M059J (cell line): ENCODE measurements at places on chromosomes 2 and 18. TPM values are rescaled to one million over a fixed set of nuclear protein-coding genes. Genes with fewer than 3 reads are reported as not detected.
A peak's percentile ranks its signal among the peaks of the same experiment; 100 is the strongest.

Gene PCARE
- total RNA-seq: not detected in 2 replicates

DNA sequence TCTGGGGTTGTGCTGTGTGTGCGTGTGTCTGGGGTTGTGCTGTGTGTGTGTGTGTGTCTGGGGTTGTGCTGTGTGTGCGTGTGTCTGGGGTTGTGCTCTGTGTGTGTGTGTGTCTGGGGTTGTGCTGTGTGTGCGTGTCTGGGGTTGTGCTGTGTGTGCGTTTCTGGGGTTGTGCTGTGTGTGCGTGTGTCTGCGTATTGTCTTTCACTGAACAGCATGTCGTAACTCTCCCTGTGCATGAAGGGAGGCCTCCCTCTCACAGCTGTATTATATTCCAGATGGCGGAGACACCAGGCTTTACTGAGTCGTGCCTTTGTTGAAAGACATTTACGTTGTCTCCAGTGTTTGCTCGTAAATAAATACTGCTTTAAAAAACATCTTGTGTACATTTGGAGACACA, 5.9 kb downstream of the ACKR3 start:
- DNase-seq: no peak

- DNase-seq: peak; percentile 70
These were observed 45.3 kb downstream of the ACAA2 start for GRCh38 chr18:49768051-49768391.

DNA sequence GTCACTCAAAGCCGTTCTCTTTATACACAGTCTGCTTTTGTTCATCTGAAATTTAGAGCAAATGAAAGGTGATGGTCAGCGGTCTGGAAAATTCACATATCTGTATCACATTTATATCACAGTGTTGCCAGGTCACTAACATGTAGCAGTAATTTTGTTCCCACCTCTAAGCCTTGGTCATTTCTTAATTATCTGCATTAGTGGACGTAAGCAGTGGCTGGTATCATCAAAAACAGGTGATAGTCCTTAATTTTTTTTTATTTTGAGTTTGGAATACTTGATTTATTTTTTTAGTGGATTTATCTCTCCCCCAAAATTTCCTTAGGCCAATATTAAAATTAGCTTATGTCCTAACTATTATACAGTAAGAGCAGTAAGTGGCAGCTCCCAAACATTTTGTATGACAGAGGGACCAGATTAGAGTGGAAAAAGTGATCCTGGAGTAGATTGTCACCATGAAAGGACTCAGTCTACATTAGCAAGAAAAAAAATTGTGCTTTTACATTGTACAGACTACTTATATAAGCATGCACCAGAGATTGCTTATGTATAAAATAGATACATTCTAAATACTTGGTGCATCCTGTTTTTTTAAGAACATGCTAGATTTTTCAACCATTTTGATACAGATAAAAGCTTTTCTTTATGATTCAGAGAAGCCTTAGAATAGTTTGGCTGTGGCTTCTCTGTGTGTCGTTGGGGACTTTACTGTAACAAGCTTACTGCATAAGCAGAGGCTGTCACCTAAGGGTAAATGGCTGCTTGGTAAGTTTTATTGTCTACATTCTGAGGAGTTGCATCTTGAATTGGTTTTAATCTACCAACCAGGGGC, 65.0 kb downstream of the MAPRE2 start:
- DNase-seq: no peak

DNA sequence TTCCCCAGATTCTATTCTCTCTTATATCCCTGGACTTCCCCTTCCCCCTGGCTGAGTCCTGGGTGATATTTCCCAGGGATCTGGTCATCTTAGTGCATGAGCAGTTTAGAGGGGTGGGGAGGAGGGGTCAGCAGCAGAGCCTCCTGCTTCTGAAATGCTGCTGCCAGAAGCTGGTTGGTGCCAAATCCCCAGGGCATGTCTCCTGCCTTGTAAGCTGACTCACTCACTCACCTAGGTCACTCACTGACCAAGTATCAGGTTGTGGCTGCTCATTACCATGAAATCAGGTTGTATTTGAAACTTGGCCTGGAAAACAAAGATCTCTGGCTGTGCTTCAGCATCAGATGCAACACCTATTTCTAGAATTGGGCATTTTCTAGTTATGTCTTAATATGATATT, 14.3 kb downstream of the GPR39 start:
- DNase-seq: peak; percentile 86

Gene TFCP2L1
- total RNA-seq: 0.12 TPM in 1 of 2 replicates, not detected in the other

- DNase-seq: peak; percentile 40
These were observed 195.5 kb downstream of the L3MBTL4 start for GRCh38 chr18:6219116-6219717.

- DNase-seq: no peak
These were observed 760.4 kb downstream of the TSN start for GRCh38 chr2:122515731-122516290.

DNA sequence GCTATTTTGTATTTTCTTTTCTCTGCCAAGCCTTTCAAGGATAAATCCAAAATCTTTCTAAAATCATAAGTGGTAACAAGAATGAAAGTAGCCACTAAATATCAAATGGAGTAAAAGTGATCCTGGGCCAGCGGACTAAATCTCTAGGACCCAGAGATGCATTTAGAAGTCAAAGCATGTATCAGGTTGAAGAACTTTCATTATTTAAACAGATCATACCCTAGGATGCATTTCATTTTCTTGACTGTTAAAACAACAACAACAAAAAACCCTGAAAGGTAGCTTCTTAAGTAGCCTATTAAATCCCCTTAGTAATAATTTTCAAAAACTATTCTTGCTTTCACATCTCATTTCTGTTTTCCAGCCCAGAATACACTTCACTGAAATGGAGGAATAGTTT, 4.8 kb upstream of the POU3F3 start:
- no peak for DNase-seq

Gene CPO
- not detected in 2 replicates for total RNA-seq

Gene SP5
- total RNA-seq: 0.42 TPM in 1 of 2 replicates, not detected in the other

Gene ASXL2
- total RNA-seq: 4.7 and 8.0 TPM in 2 replicates

Gene FAP
- 22.8 and 31.9 TPM in 2 replicates for total RNA-seq

- DNase-seq: peak; percentile 65
These were observed 161.2 kb upstream of the PIEZO2 start for GRCh38 chr18:11310476-11311086.

DNA sequence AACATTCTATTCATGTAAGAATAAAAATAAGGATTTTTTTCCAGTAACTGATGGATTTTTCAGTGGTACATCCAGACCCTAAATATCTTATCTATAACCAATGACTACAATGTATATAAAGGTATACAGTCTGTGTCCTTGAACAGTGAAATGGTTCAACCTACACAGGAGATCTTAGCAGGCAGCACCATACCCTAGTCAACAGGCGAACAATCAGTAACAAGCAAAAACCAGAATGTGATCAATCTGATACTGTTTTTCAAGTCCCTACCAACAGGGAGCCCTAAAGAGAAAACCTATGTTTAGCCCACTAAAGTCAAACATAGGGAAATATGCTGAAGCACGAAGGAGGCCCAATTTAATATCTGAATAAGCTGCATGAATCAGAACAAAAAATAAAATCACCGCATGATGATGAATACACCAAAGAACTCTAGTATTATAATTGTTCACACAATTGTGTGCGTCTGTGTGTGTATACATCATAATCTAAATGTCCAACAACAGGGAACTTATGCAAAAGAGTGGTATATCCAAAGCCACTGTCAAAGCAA, 26.0 kb downstream of the PTPN2 start:
- DNase-seq: no peak

GRCh38 chr2:26235089-26235488, 9.3 kb downstream of the HADHA start:
- DNase-seq: no peak

- peak; percentile 11 for DNase-seq
These were observed 148.8 kb downstream of the TPGS2 start for GRCh38 chr18:36680042-36680441.

GRCh38 chr2:100513650-100514049, 43.4 kb downstream of the NMS start:
- no peak for DNase-seq
